ENCODE measurements at places on chromosomes 7 and 10.

- DNase-seq: no peak
Measured at GRCh38 chr7:148303295-148304082, 287.1 kb upstream of the C7orf33 start.

- DNase-seq: no peak
Measured at GRCh38 chr10:44902941-44903545, 8.1 kb upstream of the TMEM72 start.

GRCh38 chr7:100483090-100483721, 521 bp upstream of the NYAP1 start:
- peak; percentile 44 for DNase-seq

DNA sequence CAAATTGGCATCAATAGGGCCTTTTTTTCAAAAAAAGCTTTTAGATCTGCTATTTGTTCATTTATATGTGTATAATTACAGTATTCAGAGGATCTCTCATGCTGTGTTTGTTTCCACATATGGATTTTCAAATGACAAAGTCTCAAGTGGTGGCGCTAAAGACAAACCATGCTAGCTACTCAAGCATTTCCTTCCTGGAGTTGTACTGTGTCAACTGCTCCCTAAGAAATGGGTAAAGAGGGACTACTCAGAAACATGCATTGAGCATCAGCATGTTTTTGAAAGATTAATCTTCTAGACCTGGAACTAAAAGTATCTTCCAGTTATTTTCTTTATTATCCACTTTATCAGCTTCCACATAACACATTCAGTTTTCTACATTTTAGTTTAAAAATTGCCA, 12.7 kb downstream of the CNTNAP2 start:
- DNase-seq: peak; percentile 43

- peak; percentile 73 for DNase-seq
Measured at GRCh38 chr10:51699475-51700227, at the start of gene CSTF2T. CSTF2T (minus strand) TSS chr10:51699595; CDS start chr10:51699549, 46 bp downstream.

GRCh38 chr10:89738551-89739209, 37.3 kb downstream of the KIF20B start:
- no peak for DNase-seq

- no peak for DNase-seq
Measured at GRCh38 chr10:7550013-7550412, 116.8 kb downstream of the ITIH5 start.

DNA sequence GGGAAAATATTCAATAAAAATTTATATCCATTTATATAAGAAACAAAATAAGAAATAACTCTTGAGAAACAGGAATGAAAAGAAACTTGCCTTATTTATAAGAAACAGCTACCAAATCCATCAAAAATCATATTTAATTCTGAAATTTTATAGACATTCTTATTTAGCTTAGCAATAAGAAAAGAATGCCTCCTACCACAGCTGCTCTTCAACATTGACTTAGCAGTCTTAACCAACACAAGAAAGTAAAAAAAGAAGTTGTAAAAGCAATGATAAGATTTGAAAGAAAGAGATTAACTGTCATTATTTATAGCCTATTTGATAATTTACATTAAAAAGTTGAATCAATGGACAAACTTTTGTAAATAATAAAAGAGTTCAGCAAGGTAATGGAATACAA, 212.8 kb downstream of the ZNF365 start:
- DNase-seq: no peak

DNA sequence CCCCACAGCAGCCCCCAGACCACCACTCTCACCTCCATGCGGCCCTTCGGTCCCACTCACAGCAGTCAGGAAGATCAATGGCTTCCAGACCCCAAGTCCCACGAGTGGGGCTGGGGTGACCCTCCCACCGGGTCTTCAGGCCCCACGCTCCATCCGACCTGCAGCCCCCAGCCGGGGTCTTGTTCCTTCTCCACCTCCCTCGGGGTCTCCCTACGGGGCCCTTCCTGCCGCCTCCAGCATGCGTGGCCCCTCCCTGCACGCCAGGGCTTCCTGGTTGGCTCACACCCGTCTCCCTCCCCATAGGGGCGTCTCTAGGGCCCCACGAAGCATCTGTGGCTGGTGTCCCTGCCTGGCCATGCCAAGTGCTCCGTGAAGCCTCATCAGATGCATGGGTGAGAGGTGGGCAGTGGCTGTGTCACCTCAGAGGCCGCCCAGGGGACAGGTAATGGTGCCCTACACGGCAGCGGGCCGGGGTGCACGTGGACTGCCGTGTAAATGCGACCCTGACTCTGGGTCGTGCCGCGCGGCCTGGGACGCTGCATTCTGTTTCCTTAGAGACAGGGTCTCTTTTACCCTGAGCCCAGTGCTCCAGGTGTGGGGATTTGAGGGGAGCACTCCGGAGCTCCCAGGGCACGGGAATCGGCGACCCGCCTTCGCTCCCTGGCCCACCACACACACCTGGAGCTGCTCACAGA, 19.9 kb downstream of the ADAP1 start:
- no peak for DNase-seq

DNA sequence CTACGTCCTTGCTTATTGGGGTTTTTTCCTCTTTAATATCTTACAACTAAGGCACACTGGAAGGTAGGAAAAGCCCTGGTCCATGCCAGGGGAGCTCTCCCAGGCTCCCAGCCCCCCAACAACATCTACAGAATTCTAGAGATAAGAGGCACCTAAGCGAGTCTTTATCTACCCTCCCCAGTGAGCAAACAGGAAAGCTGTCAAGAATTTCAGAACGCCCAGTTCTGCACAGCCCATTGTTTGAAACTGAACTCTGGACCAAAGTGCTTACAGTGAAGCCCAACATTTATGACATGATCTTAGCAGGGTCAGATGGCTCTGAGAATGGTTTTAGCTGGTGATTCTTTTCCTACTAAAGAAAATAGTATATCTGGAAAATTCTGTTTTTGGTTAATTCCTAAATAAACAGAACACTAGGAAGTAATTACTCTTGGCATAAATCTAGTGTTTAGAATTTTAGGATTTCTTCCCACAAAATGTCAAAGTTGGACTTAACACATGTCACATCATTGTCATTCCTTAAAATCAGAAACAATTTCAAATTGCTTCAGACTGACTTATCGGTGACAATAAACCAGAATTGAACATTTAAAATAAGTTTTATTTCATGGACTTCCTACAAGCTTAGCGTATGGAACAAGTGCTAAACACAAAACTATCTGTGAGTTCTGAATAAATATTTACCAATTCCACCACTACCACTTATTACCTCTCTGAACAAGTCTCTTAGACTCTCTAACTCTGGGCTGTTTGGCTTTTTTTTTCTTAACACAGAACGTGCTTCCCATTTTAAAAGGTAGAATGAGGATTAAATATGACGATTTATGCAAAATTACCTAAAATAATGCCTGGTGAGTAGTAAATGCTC, 31.3 kb upstream of the RNF32 start:
- DNase-seq: no peak

DNA sequence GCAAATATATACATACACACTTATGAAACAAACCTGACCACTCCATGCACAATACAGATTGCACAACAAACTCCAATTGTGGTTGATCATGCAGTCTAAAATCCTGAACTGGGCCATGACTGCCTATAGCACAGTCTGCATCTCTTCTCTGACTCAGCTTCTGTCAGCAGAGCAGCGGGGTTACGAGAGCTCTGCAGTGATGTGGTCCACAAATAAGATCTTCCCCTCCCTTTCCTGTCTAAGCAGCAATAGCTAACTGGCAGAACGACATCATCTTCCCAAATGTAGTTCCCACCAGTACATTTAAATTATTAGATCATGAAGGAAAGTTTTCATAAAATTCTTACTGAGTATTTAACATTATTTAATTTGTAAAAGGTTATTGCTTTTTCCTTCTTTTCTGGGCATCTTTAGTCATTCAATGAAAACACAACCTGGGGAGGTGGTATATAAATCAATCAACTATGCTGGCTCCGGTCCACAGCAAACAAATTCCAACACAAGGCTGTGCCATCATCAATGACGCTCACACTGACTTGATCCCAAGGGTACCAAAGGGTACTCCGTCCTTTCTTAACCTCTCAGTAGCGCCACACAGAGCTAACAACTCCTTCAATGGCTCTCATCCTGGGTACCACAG, 17.1 kb downstream of the ARHGAP21 start:
- DNase-seq: no peak

DNA sequence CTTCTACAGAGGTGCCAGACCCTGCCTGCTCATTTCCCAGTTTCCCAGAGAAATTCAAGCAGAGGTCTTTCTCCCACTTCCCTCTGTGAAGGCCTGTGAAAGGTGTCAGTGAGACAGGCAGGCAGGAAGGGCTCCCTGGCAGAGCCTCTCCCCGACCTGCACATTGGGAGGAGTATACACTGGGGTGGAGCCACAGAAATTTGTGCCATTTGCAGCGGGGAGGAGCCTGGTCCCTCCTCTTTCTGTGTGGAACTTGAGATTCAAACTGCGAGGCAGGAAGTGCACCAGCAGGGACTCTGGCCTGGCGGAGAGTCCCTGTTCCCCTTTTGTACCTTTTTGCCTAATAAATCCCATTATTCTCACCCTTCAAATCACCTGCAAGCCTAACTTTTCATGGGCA, 54.6 kb upstream of the OPN4 start:
- DNase-seq: no peak

DNA sequence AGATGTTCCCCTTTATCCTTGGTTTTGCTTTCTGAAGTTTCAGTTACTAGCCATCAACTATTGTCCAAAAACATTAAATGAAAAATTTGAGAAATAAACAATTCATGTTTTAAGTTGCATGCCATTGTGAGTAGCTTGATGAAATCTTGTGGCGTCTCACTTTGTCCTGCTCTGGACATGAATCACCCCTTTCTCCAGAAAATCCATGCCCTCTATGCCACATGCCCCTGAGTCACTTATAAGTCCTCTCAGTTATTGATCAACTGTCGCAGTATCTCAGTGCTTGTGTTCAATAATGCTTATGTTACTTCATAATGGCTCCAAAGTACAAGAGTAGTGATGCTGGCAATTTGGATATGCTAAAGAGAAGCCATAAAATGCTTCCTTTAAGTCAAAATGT, 208.0 kb upstream of the FERD3L start:
- DNase-seq: no peak

- no peak for DNase-seq
Measured at GRCh38 chr10:62597226-62597625, 207.3 kb upstream of the ADO start.

DNA sequence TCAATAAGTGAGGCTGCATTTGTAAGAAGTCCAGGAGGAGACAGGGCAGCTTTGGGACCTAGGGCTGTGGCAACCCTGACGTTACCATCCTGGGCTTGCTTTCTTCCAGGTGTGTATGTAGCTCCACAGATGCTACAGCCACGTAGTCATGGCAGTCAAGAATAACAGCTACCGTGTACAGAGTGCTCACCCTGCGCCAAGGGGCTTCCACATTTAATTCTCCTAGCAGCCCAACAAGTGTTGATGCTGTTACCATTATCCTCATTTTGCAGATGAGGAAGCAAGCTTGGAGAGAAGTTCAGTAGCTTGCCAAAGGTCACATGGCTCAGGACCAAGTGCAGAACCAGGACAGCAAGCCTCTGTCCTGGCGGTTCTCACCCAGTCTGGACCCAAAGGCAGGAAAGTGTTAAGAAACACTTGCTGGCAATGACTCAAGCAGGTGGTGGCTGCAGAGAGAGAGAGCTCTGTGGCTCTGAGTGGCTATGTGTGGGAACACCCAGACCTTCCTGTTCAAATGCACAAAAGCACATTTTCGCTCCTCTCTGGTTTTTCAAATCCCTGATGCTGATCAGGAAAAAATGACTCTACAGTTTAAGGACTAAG, 89.8 kb downstream of the CREM start:
- no peak for DNase-seq

DNA sequence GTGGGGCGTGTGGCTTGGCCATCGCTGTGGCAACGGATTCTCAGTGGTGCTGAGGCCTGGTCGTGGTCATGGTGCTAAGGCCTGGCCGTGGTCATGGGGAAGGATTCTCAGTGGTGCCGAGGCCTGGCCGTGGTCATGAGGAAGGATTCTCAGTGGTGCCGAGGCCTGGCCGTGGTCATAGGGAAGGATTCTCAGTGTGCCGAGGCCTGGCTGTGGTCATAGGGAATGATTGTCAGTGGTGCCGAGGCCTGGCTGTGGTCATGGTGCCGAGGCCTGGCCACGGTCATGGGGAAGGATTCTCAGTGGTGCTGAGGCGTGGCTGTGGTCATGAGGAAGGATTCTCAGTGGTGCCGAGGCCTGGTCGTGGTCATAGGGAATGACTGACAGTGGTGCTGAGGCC, 327.9 kb downstream of the ADARB2 start:
- DNase-seq: no peak

DNA sequence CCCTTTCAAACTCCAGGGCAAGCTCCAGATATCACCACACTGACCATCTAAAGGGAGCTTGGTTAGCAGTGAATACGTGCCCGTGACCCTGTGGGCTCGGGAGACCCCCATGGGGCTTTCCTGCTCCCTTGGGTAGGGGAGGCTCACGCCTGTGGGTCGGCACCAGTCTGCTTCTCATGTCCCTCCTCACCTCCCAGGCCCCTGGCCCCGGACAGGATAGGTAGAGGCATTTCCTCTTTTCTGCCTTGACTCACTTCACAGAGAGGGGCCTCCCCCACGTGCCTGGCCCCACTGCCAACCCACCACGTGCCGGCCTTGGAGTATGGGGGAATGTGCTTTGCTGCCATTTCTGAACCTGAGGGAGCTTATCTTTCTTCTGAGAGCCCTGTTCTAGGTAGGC, 131.3 kb upstream of the FAM20C start:
- DNase-seq: no peak

GRCh38 chr10:22609719-22610465, 104.5 kb downstream of the PIP4K2A start:
- no peak for DNase-seq

GRCh38 chr10:95277201-95277570, 13.6 kb downstream of the PDLIM1 start:
- DNase-seq: no peak

DNA sequence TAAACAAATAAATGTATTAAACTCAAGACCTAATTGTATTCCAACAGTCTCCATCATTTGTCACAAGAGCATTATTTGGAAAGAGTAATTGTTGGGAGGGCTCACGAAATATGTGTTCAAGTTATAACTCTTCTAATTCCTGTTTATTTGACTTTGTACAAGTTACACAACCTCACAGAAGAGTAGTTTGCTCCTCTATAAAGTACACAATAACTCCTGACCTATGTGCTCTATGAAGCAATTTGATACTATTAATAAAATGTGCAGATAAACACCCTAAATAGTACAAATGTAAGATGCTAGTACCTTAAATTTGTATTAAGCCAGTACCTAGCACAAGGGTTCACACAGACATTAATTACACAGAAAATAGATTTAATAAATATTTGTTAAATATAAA, 285.8 kb downstream of the LRRTM3 start:
- no peak for DNase-seq

GRCh38 chr7:78769481-78770101, 683.9 kb downstream of the MAGI2 start:
- peak; percentile 51 for DNase-seq

GRCh38 chr10:94131885-94132284, 138.2 kb downstream of the PLCE1 start:
- DNase-seq: no peak

- no peak for DNase-seq
Measured at GRCh38 chr10:96573036-96573435, 13.8 kb downstream of the TM9SF3 start.

- no peak for DNase-seq
Measured at GRCh38 chr10:75197906-75198305, 12.7 kb upstream of the VDAC2 start.

Measured in NCI-H748 treated with DMSO at 0.1 percent for 48 hours (cell line).